ENCODE measurements at places on chromosomes 11 and 22. TPM values are rescaled to one million over a fixed set of nuclear protein-coding genes. Genes with fewer than 3 reads are reported as not detected.

DNA sequence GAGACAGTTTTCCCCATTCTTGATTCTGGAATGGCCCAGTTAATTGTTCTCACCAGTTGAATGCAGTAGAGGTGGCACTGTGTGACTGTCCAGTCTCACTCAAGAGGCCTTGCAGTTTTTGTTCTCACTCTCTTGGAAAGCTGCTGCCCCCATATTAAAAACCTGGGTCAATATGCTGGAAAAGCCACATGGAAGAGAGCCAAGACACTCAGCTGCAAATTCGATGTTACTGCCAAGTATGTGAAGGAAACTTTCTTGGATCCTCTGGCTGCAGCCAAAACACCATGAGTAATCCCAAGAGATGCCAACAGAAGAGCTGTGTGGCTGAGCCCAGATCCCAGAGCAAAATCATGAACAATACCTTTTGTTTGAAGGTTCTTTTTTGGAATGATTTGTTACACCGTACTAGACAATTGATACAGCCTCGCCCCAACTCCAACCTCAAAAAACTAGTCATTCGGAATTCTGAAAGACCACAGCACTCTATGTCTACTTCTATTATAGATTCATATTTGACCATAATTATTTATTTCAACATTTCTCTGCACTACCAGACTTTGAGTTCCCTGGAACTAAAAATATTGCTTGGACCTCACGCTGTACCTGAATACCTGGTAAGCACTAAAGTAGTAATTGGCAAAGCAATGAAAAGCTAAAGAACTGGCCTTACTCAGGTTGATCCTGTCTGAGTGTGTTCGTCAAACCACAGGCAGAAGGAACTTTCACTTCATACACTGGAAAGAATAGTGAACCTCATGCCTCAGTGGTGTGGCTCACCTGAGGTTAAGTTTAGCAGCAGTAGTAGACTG is 378.8 kb downstream of the ETS1 start:
- no peak for DNase-seq

GRCh38 chr22:37916311-37916710 is 10.2 kb downstream of the MICALL1 start:
- DNase-seq: no peak

- DNase-seq: no peak
These were observed 144.8 kb downstream of the FEZ1 start for GRCh38 chr11:125351033-125351867.

GRCh38 chr11:3927129-3927796 is 71.8 kb downstream of the STIM1 start:
- no peak for DNase-seq

DNA sequence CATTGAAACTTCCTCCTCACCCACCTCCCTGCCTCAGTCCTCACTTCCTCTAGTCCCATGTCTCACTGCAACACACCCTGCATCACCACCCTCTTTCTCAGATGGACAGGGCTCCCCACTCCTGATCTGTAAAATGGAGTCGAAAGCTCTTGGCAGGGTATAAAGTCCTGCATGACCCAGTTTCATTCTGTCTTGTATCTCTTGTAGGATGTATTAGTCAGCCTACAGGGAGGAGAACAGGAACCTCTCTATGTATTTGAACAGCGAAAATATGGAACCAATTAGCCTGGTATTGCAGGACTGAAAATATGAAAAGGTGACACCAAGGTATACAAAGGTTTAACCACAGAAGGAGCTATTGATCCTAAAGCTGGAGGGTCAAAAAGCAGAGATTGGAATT is 156.9 kb upstream of the SNX19 start:
- DNase-seq: no peak

DNA sequence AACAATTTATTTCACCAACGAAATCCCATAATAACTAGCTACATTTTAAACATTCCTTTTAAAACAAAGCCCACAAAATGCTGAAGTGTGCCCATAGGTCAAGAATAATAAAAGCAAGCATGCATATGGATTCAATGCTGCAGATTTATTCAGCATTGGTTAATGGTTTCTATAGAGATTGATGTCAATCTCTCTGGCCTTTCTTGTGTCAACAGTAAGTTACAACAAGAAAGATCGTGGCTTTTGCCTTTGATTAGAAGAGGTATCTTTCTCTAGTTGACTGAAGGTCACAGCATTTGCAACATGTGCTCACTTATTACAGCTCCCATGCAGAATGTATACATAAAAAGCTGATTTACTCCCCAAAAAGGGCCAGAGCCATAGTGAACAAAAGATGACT is 1.4 kb upstream of the SOX6 start:
- no peak for DNase-seq

- DNase-seq: no peak
These were observed 42.3 kb downstream of the PLAAT5 start for GRCh38 chr11:63448646-63449045.

GRCh38 chr22:21791635-21792625 is 56.3 kb upstream of the YPEL1 start:
- no peak for DNase-seq

GRCh38 chr11:92295175-92296137 is 70.8 kb downstream of the FAT3 start:
- peak; percentile 28 for DNase-seq

- no peak for DNase-seq
These were observed 146.7 kb downstream of the LDLRAD3 start for GRCh38 chr11:36090356-36091109.

DNA sequence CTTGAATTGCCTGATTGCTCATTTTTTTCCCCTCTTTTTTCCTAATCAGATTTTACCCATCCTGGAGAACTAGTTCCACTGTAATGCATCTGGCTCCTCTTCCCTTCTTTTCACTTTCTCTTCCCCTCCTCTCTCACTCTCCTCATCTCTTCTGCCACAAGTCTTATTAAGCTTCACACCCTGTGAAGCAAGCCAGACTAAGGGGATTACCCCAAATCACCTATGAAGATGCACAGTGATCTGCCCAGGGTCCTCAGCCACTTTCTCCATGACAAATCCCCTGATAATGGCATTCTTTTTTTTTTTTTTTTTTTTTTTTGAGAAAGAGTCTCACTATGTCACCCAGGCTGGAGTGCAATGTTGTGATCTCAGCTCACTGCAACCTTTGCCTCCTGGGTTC is 11.2 kb downstream of the UBASH3B start:
- no peak for DNase-seq

- DNase-seq: no peak
These were observed 92.3 kb upstream of the PAX6 start for GRCh38 chr11:31903225-31904074.

DNA sequence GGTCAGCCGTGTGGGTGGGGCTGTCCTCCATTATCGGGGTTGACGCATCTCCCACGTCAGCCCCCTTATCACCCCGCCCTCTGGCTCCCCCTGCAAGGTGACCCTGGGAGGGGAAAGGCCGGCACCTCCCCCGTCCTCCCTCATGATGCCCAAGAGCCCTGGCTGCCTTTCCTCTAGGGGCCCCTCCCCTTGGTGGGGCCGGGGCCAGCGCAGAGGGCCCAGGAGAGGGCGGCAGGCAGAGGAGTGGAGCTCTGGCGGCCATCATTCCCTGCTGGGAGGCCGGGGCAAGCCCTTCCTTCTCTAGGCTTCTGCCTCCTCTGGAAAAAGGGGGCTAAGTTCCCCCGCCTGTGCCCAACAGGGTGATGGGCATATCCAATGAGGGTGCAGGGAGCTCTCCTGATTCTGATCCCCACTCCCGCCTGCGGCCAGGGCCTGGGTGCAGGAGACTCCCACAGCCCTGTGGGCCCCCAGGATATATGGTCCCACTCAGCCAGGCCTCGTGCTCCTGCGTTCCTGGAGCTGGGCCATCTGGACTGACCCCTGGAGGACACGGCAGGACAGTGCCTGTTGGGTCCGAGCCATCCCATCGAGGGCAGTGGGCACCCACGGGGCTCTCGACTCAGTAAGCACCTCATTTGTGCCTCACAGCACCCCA is 12.3 kb downstream of the MYRF start:
- DNase-seq: peak; percentile 75

GRCh38 chr11:86514453-86514852 is 139.8 kb downstream of the CCDC81 start:
- DNase-seq: no peak

GRCh38 chr11:8203414-8203715 is 34.5 kb upstream of the RIC3 start:
- DNase-seq: no peak

- DNase-seq: no peak
These were observed 808.0 kb upstream of the LUZP2 start for GRCh38 chr11:23688835-23689234.

DNA sequence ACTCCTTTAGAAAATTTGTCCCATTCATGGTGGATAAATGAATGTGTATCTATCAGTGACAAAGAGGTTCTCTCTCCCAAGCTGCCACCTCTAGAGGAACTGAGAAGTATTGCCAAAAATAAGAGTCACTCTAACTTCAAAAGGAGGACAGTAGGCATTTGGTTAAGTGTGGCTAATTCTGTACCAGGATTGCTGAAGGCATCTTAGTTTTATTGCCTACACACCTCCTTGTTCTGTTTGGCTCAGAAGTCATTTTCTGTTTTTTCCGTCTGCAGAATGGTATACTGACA is 189.0 kb upstream of the MPPED2 start:
- no peak for DNase-seq

- no peak for DNase-seq
These were observed 11.2 kb downstream of the MRPL23 start for GRCh38 chr11:1958367-1958766.

GRCh38 chr11:12116425-12117032 is 6.1 kb downstream of the MICAL2 start:
- DNase-seq: no peak

- DNase-seq: no peak
These were observed 50.6 kb downstream of the ZBTB16 start for GRCh38 chr11:114110123-114110522.

DNA sequence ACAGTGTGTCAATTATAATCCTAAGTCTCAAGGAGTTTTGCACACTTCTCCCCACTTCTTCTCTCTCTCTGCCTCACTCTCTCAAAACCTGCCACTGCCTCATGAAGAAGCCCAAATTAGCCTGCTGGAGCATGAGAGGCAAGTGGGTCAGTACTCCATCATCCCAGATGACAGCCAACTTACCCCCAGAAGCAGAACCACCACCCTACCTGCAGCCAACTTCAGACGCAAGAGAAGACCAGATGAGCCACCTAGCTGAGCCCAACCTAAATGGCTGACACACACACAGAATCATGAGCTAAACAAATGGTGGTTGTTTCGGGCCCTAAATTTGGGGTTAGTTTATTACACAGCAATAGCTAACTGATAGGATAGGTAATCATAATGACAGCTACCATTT is 61.2 kb downstream of the CD82 start:
- DNase-seq: no peak

GRCh38 chr22:31262312-31263133 is 29.8 kb downstream of the PIK3IP1 start:
- DNase-seq: no peak

GRCh38 chr11:32861850-32862577 is 30.6 kb upstream of the QSER1 start:
- DNase-seq: no peak

- no peak for DNase-seq
These were observed 190.9 kb upstream of the SORL1-AS1 start for GRCh38 chr11:121643479-121644186.

Gene CARNS1
- polyA plus RNA-seq: 7.7 TPM

Gene CATSPERZ
- 0.46 TPM for polyA plus RNA-seq

Gene MS4A12
- not detected for polyA plus RNA-seq

Gene MIOX
- polyA plus RNA-seq: not detected

Gene SCN2B
- polyA plus RNA-seq: 0.92 TPM

Gene OR5B2
- polyA plus RNA-seq: not detected

Gene DDI1
- polyA plus RNA-seq: 0.39 TPM

Gene TRIM49D1
- polyA plus RNA-seq: not detected

Gene FGF4
- polyA plus RNA-seq: not detected

Gene PDE3B
- polyA plus RNA-seq: 10.9 TPM
